Stimulated activated CD8-positive, alpha-beta memory T cell treated with anti-CD3 and anti-CD28 coated beads, Interleukin-2, amount 100 ng/mL, for 48 hours (primary cell): ENCODE measurements at places on chromosomes 1 and 21.

DNA sequence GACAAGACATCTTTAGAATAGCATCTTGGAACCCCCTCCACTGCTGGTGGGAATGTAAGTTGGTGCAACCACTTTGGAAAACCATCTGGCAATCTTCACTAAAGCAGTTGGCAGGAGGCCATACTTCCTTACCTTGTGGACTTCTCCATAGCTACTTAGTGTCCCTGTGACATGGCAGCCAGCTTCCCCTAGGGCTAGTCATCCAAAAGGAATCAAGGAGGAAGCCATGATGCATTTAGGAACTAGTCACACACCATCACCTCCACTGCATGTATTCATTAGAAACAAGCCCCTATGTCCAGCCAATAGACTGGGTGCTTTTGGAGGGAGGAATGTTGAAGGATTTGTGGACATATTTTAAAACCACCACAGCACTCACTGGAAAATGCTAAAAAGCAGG, 19.9 kb downstream of the MX2 start:
- DNase-seq: no peak

- DNase-seq: no peak
Measured at GRCh38 chr1:58802640-58803399, 19.0 kb upstream of the JUN start.

GRCh38 chr1:110163591-110163990, 13.3 kb downstream of the SLC6A17 start:
- no peak for DNase-seq

GRCh38 chr21:41932576-41933312, 21.1 kb downstream of the C2CD2 start:
- no peak for DNase-seq
